Right lobe of liver (tissue), 6 donors: ENCODE measurements at places on chromosomes 13 and 19. TPM values are rescaled to one million over a fixed set of nuclear protein-coding genes. Genes with fewer than 3 reads are reported as not detected.

Gene PCDH9
- total RNA-seq, result 3.1 TPM

Gene DEDD2
- 15.0 TPM for total RNA-seq

Gene LPAR6
- 3.7 TPM for total RNA-seq

Gene SYNGR4
- total RNA-seq, result not detected

Gene IRS2
- 9.8 TPM for total RNA-seq
